ENCODE measurements at places on chromosomes 5 and 9.

DNA sequence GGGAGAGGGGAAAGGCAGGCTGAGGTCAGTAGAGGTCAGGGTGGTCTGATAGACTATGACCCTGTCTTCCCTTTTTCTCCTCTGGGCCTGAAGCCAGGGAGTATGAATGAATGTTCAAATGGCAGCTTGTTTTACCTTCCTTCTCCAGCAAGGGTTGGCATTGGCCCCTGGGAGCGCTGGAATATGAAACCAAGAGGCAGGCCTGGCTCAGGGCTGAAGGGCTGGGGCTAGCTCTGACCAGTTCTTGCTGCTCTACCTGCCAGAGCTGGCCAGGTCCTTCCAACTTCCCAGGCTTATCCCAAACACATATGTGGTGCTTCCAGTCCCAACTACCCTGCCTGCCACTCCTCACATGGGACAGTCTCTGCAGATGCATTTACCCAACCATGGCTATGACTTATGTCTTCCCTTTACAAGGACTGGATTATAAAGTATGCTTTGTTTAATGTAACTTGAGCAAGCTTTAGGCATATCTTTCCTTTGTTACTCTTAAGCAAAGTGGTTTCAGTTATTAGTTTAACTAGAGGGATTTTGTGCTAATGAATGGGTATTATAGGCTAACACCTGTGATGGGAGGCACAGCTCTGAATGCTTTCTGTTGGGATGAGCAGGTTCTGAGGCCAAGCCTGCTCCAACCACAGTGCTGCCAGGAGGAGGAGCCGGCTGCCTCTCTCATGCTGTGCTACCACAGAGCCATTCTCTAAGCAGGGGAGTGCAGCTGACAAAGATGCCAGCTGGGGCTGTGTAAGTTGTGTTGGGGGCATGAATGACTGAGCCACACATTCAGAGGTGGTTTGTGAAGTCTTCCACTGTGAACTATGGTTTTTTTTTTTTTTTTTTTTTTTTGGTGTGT lies 6.1 kb downstream of the CCNI2 start:
- no peak for DNase-seq

- no peak for DNase-seq
These were observed 41.3 kb upstream of the CDH18 start for GRCh38 chr5:20029266-20029665.

GRCh38 chr5:136810261-136810801 lies 445.0 kb upstream of the TRPC7 start:
- no peak for DNase-seq

GRCh38 chr9:318646-319045 lies 104.0 kb downstream of the DOCK8 start:
- DNase-seq = no peak

DNA sequence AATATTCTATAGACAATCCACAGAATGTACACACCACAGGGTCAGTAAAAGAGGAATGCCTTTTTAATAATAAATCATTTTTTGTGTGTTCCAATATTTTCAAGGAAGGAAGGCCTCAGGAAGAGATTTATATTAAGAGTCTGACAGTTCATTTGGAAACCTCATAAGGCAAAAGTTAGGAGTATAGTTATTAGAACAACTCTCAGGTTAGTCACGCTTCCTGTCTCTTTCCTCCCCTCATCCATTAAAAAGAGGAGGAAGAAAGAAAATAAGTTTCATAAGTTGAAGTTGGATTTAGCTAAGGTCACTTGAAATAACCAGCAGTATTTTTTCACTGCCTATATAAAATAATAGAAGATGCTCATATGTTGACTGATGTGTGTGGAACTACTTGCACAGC lies 863.2 kb downstream of the PTPRD start:
- no peak for DNase-seq

DNA sequence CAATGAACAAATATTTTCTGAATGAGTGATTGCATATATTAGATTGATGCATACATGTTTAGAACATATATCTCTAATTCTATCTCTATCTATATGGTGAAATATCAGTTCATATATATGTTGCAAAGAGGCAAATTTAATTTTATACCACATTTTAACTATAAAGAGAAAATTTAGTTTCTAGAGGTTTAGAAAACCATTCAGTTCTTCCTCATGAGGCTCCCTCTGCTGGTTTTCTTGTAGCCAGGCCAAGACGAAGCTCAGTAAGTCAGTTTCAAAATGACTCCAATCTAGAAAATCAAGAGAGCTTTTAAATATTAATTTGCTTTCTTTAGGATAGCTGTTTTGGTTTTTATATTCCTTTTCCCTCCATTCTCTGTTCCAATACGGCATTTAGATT lies 312.1 kb downstream of the TMEM232 start:
- DNase-seq = no peak

DNA sequence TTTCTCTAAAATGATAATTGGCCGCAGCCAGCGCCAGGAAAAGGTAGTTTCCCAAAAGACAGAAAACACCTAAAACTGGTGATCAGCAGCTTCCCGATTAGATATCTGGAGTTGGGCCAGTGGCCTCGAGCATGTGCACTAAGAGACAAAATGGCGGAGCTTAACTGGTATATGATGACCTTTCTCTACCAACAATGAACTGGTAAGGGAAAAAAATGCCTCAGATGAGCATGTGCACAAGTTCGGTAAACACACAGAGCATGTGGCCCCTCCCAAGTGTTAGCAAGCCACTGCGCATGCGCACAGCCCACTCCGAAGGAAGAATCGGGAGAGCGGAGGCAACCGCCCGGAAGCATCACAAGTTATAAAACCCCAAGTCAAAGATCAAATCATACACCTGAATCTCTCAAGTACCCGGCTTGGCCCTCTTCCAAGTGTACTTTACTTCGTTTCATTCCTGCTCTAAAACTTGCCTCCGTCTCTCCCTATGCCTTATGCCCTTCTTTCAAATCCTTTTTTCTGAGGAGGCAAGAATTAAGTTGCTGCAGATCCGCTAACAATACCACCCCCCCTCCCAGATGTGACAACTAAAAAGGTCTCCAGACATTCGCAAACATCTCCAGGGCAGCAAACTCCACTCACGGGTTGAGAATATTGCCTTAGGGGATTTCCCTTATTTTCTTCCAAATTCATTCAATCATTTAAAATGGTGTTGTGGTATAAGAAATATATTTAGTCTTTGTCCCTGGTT lies 15.0 kb upstream of the PTBP3 start:
- DNase-seq = no peak

GRCh38 chr9:114072184-114073140 lies 5.6 kb downstream of the AMBP start:
- DNase-seq = peak; percentile 33

- DNase-seq = peak; percentile 55
These were observed 42.8 kb downstream of the SHB start for GRCh38 chr9:38026021-38026809.

- DNase-seq = no peak
These were observed 116.7 kb upstream of the LMX1B start for GRCh38 chr9:126496781-126497659.

GRCh38 chr5:156103155-156103885 lies 223.6 kb upstream of the SGCD start:
- DNase-seq = no peak

GRCh38 chr5:67383451-67383850 lies 186.9 kb upstream of the CD180 start:
- DNase-seq = no peak

- no peak for DNase-seq
These were observed 15.8 kb downstream of the BTF3 start for GRCh38 chr5:73513996-73514395.

DNA sequence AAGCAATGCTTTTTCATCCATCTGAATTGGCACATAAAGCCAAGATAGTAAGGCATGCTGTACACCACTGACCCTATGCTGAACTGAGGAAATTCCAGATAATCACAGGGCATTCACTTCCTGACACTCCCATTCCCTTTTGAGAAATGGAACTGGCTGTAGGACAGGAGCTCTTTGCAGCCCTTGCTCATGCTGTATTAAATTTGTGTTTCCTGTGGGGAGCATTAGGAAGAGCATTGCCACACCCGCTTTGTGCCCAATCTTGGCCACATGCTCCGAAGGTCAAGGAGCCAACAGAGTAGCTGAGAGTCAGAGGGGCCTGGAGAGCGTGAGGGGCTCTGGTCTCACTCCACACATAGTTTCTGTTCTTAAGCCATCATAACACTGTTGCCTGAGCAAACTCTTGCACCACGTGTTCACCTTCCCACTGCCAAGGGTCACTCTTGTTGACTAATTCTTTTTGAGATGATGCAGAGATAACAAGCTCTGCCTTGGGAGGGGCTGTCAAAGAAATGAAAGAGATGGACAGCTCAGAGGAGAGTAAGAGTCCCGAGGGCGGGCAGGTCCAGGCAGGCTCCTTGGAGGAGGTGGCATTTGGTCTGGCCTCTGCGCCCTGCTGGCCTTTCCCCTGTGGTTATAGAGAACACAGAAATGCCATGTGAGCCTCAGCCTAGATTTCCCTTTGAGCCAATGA lies 31.7 kb upstream of the ARAP3 start:
- DNase-seq = no peak

DNA sequence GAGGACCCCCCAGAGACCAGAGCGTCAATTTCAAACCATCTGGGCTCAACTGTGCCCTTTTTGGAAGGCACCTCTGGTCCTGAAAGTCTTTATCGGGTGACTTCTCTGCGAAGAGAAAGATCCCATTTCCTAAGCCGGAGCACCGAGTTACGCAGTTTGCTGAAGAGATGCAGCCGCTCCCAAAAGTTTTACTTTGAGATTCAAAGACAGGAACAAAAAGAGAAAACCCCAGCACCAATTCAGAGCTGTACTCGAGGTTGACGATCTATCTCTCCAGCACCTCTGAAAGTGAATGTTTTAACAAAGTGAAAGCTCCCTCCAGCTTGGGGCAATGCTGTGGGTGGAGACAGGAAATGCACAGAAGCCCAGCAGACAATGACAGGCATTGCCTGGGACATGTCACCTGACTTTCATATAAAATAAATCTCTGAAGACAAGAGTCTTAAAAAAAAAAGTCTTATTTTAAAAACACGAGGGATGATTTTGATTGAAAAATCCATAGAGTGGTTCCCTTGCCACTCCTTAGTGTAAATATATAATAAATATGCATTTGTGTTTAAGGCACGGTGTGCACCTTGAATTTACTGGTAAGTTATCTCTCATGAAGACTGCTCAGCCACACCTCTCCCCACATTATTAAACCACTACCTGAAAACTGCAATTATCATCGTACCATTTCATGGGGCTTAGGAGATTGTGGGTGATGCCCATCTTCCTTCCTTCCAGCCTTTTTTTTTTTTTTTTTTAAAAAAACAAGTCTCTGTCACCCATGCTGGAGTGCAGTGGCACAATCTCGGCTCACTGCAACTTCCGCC lies 79.9 kb downstream of the FNBP1 start:
- DNase-seq = no peak

- DNase-seq = no peak
These were observed 54.1 kb downstream of the FER start for GRCh38 chr5:108801776-108802175.

GRCh38 chr9:131748411-131748955 lies 8.6 kb upstream of the RAPGEF1 start:
- DNase-seq = no peak

GRCh38 chr5:110855961-110856360 lies 117.2 kb downstream of the SLC25A46 start:
- no peak for DNase-seq

DNA sequence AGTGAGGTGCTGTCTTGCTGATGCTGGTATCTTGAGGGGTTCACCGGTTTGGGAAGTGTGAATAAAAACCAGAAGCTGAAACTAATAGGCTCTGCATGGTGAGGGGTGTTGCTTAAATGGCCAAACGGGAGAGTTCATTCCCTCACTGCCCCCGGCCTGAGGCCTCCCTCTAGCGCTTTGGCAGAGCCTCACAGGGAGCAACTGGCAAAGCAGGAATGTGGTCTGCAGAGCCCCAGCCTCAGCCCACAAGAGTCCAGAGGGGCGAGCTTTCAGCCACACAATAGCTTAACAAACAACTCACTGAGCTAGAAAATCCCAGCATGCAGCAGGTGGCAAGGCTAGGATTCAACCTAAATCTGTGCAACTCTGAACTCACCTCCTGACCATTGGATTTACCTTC lies 234.8 kb downstream of the MED10 start:
- DNase-seq = no peak

- no peak for DNase-seq
These were observed 56.4 kb downstream of the PBX3 start for GRCh38 chr9:125803526-125803925.

GRCh38 chr9:134890155-134890495 lies 9.5 kb downstream of the FCN2 start:
- DNase-seq = no peak

DNA sequence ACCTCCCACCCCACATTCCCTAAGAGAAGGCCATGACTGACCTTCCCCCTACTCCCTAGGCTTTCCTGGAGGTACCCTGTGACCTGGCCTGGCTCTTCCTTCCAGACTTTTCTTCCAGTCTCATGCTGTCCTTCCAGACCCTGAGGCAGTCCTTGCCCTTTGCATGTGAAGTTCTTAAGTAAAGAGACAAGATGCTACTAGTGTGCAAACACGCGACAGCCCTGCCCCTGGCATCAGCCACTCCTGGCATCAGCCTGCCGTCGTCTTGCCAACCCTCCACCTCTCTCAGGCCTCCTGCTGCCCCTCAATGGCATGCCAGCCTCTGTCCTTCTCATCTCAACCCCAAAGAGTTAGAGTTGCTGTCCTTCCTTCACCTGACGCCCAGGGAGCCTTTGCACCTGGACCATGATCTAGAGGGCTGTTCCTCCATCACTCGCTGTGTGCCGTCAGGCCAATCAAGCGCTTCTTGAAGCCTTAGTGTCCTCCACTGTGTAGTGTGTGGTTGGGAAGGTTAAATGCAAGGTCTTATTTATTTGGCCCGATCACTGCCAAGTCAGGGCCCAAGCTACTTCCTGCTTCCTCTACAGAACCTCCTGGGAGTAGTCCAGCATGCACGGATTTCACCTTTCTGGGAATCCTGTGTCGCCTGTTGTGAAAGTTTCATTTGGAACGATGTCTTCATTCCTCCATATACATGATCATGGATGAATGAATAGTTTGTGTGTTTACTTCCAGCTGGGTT lies 61.9 kb downstream of the WWC1 start:
- DNase-seq = no peak

- DNase-seq = no peak
These were observed 126.0 kb upstream of the PTPN3 start for GRCh38 chr9:109624143-109624542.

DNA sequence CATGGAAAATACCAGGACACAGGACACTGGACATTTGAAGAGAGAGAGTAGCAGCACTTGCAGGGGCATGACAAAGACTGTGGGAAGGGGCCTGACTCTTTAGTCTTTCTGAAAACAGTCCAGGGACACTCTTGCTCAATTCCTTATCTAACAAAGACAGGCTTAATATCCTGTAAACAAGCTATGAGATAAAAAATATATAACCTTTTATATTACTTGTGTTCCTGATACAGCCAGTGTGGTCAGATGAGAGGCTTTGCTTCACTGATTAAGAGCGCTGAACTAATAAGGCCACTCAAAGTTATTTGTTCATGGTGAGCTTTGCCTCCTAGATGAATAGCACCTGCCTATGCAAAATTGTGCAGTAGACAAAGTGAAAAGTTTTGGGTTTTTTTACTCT lies 518.7 kb downstream of the LRRC70 start:
- DNase-seq = no peak

DNA sequence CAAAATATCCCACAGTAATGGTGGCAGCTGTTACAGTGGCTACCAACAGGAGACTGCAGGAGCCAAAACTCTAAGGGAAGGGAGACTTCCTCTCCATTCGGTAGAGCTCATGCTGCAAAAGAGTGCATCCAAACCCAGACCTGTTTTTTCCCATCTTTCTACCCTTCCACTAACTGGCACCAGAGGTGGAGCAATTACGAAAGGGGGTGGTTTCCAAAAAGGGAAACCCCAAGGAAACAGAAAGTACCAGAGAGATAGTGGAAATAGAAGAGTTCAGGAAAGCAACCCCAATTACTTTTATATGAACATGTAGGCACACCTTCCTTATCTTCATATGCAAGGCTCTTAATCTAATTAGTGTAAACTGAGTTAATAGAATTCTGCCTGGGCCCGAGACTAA lies 7.3 kb upstream of the WDR41 start:
- no peak for DNase-seq
